ENCODE measurements at places on chromosomes 5 and 9.
A peak's percentile ranks its signal among the peaks of the same experiment; 100 is the strongest.

DNA sequence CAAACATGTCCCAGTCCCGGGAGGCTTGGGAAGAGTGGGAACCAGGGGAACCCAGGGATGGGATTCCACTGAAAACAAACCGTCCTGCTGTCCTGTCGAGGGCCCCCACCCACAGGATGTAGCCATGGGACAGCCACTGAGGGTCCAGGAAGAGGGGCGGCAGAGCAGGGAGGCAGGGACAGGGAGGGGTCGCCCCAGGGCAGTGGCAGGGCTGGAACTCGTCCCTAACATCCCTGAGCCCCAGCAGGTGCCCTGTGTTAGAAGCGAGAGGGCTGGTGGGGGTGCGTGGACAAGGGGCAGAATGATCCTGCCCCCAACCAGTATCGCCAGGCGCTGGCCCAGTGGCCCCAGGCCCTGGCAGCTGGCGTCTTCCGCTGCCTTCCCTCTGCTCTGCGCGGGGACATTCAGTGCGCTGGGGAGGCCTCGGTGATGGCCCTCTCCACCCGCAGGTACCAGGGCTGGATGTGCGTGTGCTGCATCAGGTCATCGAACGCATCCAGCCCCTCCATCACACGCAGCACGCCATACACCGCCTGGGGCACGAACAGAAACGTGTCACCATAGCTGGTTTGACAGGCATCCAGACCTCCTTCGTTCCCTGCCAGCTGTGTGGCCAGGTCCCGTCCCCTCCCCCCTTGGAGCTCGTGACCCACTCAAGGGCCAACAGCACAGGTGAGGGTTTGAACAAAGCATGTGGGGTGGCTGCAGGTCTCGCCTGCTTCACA is 6.6 kb downstream of the PTGES2 start:
- DNase-seq = no peak

DNA sequence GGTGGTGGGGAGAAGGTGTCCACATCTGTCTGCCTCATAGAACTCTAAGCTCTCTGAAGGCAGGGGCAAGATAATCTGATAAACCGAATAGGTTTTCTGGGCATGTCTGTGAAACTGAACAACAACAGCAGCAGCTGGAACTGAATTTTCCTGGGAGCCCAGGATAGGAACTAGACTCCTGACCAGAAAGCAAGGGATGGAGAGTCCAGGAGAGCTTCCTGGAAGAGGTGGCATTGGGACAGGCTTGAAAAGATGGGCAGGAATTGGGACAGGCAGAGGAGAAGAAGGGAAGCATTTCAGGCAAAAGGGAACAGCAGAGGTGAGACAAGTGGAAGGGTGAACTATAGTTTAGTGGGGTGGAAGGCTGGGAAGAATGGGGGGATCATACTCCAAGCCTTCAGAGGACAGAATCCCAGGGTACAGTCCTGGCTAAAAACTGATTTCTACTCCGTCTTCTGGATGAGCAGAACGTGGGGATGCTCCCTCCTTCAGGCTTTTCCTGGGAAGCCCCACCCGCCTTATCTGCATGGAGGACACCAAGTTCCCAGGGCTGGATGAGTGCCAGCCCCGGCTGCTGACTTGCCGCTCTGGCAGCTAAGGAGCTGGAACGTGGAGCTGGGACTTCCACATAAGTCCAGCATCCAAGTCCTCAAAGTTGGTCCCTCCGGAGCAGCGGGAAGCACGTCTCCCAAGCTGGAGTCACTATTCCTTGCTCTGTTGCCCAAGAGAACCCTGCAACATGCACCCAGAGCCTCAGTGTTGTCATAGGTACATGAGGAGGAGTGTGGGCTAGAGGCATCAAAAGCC is 13.9 kb upstream of the KIF12 start:
- peak; percentile 43 for DNase-seq

- no peak for DNase-seq
These were observed 5.2 kb downstream of the OLFML2A start for GRCh38 chr9:124781967-124782660.

DNA sequence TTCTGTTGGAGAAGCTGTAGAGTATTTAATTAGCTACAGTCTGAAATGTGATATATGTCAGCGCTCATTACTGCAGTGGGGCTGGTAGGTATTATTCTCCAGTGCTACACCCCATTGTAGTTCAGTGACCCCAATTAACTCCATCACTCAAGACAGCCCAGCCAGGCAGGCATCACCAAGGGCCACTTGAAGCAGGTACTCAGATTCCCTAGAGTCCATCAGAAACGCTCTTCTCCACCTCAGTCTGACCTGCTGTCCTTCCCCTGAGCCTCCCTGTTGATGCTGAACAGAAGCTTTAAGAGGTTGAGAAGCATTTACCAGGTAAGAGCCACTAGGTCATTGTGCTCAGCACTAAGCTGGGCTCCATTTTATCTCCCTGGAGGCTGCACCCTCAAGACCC is 71.8 kb downstream of the GALNT10 start:
- DNase-seq = no peak

GRCh38 chr9:23117616-23118015 is 671.0 kb downstream of the DMRTA1 start:
- peak; percentile 39 for DNase-seq

- DNase-seq = no peak
These were observed 6.4 kb upstream of the SLC2A8 start for GRCh38 chr9:127390563-127390962.

All from PC-3 (cell line).